Adipocyte (in vitro differentiated cells): ENCODE measurements at places on chromosomes 16 and 17.

DNA sequence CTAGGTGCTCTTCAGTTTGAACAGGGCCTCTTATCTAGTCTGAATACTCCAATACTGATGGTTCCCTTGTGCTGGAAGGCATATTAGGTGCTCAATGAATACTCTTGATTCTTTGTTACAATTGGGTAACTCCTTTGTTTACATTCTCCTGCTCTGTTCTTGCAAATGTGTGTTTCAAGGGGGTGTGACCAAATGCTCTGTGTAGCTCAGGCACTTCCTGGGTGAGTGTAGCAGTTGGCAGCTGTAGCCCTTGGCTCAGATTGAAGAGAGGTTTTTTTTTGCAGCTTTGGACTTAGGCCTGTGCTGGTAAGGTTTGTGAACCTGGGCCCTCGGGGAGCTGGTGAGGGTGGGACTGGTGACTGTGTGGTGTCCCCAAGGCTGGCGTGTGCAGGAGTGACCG lies 20.2 kb downstream of the TBCD start:
- peak; percentile 59 for DNase-seq

DNA sequence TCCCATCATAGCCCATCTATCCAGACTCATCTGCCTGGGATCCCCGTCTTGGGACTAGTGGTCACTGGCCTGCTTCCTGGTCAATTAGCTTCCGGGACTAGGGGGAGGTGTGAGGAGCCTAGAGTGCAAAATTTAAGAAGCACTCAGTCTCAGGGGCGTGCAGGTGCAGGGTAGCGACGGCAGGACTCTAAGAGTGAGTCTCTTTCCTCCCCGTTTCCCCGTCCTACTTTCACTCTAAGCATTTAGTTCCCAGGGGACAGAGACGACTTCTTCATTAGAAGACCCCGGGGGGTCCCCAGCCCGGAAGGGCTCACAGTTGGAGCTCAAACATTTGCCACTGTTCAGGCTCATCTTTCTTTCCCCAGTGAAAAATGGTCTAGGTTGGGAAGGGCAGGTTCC lies 677 bp upstream of the ZNHIT3 start:
- DNase-seq = no peak

DNA sequence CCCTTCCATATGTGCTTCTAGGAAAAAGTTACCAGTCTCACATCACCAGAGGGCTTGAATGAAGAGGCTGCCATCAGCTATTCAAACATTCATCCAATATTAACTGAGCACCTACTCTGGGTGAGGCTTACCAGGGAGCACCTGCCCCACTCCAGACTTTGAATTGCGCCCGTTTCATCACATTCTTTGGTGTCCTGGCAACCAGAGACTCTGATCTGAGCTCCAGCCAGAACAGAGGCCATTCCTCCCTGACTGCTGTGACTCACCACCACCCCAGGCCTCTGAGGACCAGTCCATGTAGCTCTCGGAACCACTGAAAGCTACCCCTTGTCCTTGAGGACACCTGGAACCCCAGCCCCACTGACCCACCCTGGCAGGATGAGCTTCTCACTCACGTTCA lies at the start of gene C16orf96:
C16orf96 (plus strand) TSS at position 229 of the 400 bp plus-strand sequence; CDS start at position 379, 150 bp downstream.
- DNase-seq = peak; percentile 27

DNA sequence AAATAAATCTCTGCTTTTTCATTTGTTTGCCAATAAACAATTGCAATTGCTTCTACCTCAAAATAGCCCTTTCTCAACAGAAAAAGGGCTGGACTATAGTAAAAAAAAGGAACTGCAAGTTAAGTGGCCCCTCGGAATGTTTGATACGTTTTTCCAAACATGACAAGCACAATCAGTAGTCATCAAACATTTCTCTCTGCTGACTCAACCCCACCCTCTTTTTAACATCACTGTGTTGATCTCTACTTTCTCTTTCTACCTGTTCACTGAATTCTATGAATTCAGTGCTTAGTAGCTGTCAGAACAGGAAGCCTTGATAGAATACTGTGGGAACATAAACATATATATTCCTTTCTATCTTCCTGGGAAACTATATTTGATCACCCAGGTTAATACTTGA lies 116.5 kb upstream of the AXIN2 start:
- peak; percentile 38 for DNase-seq

DNA sequence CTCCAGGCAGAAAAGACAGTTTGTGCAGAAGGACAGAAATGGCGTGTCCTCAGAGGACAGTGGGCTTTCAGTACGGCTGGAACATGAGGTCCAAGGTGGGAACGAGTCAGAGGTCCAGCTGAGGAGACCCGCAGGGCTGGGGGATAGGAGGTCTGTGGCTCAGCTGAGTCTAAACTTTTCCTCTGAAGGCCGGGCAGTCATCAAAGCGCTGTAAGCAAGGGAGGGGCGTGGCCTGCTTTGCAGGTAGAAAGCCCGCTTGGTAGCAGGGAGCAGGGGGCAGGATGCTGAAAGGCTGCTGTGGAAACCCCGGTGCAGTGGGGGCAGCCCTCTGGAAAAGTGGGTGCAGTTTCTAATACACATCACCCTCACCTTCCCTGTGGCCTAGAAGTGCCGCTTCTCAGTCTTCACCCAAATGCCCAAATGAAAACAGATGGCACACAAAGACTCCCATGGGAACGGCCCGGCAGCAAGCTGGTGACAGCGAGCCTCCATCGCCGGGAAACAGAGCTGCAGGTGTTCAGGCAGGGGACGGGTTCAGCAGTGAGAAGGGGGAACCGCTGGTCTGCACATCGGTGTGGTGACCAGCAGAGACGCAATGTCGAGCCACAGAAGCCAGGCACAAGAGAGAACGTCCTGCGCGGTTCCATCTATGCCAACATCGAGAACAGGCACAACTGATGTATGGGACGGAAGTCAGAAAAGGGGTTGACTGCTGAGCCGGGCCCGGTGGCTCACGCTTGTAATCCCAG lies 12.2 kb upstream of the OSGIN1 start:
- DNase-seq = no peak

DNA sequence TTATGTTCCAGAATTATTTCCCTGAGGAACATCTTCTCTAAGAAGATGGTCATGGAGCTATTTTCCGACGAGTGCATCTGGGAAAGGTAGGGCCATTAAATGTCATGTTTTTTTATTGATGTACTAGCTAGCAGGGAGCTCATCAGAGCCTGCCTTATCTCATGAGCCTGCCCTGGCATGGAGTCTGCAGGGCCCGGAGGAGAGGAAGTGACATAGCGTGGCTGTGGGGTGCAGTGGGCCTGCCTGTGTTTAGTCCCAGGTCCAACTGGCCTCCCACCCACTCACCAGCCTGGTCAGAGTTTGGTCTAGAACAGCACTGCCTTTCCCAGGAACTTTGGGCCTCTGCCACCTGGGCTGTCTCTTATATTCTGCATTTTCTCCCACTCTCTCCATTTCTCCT lies 389.8 kb downstream of the SNX29 start:
- DNase-seq = no peak

GRCh38 chr16:69823831-69824563 lies 61.9 kb downstream of the WWP2 start:
- DNase-seq = no peak

GRCh38 chr17:49987290-49987585 lies 7.8 kb downstream of the DLX3 start:
- DNase-seq = no peak

DNA sequence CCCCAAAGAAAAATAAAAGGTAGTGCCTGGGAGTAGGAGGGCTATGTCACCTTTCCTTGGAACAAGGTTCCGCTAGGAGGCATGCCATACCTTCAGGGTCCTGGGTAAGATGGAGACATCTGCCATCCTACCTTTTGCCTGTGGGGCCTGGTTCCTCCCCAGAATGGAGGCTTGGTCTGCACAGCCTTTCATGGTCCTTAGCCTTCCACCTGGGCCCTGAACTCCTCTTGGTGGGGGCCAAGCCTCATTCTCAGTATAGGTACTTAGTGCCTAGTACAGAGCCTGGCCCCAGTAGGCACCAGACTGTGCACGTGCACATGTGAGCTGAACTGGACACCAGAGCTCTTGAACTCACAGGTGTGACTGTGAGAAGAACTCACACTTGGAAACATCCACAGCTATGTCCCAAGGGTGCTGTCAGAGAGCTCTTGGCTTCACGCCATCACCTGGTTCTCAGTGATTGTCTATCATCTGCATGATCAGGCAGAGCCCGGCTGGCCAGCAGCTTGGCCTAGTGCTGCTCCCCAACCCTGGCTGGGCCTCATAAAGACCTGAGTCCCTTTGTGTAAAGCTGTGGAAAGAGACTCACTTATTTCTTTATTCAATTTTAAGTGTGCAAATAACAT lies 143.2 kb downstream of the SOCS1 start:
- no peak for DNase-seq

- DNase-seq = no peak
These were observed 10.8 kb downstream of the SMTNL2 start for GRCh38 chr17:4594931-4595684.

DNA sequence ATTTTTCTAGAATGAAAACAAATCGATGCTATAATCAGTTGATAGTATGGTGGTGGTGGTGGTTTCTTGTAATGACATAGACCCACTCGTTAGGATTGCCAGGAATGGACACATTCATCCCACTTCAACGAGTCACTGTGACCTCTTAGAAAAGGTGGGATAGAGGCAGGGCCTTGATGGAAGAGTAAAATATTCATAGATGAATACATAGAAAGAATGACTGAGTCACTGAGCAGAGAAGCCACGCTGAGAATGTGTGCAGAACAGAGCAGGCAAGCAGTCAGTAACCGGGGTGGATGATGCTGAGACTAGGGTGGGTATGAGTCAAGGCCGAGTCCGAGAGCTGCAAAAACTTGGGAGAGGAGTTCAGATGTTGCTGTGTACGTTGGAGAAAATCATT lies 129.9 kb downstream of the PITPNC1 start:
- DNase-seq = peak; percentile 44

GRCh38 chr17:50972577-50972976 lies 106.4 kb upstream of the TOB1 start:
- no peak for DNase-seq

- DNase-seq = no peak
These were observed 7.8 kb downstream of the SLC47A1 start for GRCh38 chr17:19541445-19541844.

GRCh38 chr16:79601092-79601930 lies 774 bp upstream of the MAF start:
- peak; percentile 20 for DNase-seq

DNA sequence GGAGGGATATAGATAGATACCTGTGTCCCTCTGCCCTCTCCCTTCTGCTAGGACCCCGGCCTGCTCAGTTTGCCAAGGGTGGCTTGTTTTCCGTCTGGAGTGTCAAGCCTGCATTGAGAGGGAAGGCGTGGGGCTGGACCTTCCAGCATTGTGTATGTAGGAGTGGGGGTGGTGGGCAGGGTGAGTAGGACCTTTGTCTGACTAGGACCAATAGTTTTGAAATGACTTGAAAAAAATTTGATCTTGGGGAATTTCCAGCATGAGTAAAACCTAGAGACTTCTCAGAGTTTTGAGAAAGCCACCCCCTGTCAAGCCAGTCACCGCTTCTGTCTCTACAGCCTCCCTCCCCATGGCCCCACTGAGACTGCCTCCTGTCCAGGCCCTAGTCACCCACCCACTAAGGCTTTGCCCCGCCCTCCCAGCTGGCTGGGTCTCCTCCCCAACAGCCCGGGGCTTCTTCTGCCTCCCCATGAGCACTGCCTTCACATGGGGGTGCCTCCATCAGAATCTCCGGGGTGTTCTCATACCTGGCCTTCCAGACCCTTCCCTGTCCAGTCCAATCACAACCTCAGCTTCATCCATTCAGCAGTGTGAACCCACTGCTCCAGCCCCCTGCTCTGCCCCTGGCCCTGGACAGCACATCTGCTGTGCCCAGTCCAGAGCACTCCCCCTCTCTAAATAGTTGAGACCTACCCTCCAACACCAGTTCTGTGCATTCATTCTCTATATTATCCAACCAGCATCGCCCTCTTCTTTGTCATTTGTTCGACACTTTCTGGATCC lies 207.0 kb downstream of the MSI2 start:
- DNase-seq = peak; percentile 56

- DNase-seq = no peak
These were observed 36.1 kb downstream of the WNT3 start for GRCh38 chr17:46782250-46782953.

- peak; percentile 78 for DNase-seq
These were observed at the start of gene ZNF768 for GRCh38 chr16:30526137-30526822. TSS of gene ZNF768 (minus strand) at chr16:30526566. CDS start at chr16:30526413, 153 bp downstream.

DNA sequence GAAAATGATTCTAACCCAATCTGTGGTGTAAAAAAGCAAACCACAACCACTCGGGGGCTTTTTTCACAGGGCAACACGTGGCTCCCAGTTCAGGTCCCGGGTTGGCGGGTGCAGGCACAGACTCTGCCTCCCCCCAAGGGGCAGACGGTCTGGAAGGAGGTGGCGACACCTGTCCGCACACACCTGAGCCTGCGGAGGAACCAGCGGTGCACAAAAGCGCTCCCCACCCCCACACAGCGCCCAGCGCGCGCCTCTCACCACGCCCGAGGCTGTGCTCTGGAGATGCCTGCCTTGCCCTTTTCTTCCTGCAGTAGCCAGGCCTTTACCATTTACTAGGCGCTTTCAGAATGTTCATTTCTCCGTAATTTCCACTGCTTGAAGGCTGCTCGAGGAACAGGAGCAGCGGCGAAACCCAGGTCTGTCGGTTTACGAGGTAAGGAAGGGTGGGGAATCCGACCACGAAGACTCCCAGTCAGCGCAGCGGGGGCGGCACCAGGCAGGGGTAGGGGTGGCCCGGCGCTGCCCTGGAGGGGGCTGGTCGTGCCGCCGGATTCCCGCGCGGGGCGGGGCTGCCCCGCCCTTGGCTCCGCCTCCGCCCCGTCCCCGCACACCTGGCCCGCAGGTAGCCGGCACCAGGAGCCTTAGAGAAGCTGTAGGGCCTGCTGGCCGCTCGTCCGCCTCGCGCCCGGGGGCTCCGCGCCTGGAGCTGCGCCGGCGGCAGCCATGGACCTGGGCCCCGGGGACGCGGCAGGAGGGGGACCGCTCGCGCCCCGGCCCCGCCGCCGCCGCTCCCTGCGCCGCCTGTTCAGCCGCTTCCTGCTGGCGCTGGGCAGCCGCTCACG lies at the start of gene USP43:
USP43 (plus strand) TSS at position 608 of the 842 bp plus-strand sequence; CDS start at position 724, 116 bp downstream.
- DNase-seq = peak; percentile 12

- no peak for DNase-seq
These were observed 88.9 kb upstream of the ATF7IP2 start for GRCh38 chr16:10296956-10297340.

DNA sequence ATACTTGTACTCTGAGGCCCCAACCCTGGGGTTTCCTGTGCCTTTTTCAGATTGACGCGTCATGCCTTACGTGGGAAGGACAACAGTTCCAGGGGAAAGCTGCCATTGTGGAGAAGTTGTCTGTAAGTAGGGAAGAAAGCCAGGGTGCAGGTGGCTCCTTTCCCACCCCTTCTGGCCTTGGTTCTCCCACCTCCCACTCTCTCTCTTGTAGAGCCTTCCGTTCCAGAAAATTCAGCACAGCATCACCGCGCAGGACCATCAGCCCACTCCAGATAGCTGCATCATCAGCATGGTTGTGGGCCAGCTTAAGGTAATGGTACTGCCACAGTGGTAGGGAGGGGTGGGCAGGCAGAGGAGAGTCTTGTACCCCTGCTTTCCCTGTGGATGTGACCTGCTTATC lies 4.6 kb upstream of the EDC4 start:
- DNase-seq = no peak

- no peak for DNase-seq
These were observed 411.4 kb upstream of the SOX9 start for GRCh38 chr17:71709271-71709890.

- DNase-seq = peak; percentile 53
These were observed 3.2 kb downstream of the ACTG1 start for GRCh38 chr17:81509207-81509971.

GRCh38 chr16:4612977-4613635 lies 1.6 kb downstream of the UBALD1 start:
- DNase-seq = peak; percentile 22
